Thoracic aorta endothelial cell (primary cell): ENCODE measurements at places on chromosomes 16 and 17. TPM values are rescaled to one million over a fixed set of nuclear protein-coding genes. Genes with fewer than 3 reads are reported as not detected.

The WNT9B gene
- not detected in 2 replicates for total RNA-seq

The TNFAIP1 gene
- 47.9 and 50.8 TPM in 2 replicates for total RNA-seq

The CHST4 gene
- total RNA-seq, result not detected in 2 replicates

The KRT31 gene
- total RNA-seq, result not detected in 2 replicates

The TBC1D3G gene
- total RNA-seq, result not detected in 2 replicates

The SNAI3 gene
- 0.13 TPM in 1 of 2 replicates, not detected in the other for total RNA-seq

The TMEM235 gene
- 0.14 TPM in 1 of 2 replicates, not detected in the other for total RNA-seq

The PSMB10 gene
- total RNA-seq, result 22.0 and 25.1 TPM in 2 replicates

The PPP1R27 gene
- not detected in 2 replicates for total RNA-seq

The GLIS2 gene
- total RNA-seq, result 1.2 and 2.2 TPM in 2 replicates

The PPY gene
- not detected in 2 replicates for total RNA-seq

The CACNG3 gene
- not detected in 2 replicates for total RNA-seq

The SMTNL2 gene
- total RNA-seq, result not detected in 2 replicates

The MILR1 gene
- total RNA-seq, result 7.4 and 40.3 TPM in 2 replicates

The SMIM5 gene
- under 0.01 TPM in 1 of 2 replicates, not detected in the other for total RNA-seq

The TMEM186 gene
- total RNA-seq, result 4.3 and 4.7 TPM in 2 replicates

The TBC1D3C gene
- total RNA-seq, result 0.13 TPM in 1 of 2 replicates, not detected in the other

The COQ9 gene
- 35.9 and 45.7 TPM in 2 replicates for total RNA-seq

The FNDC8 gene
- total RNA-seq, result not detected in 2 replicates

The WDR81 gene
- 13.3 and 19.2 TPM in 2 replicates for total RNA-seq

The BEAN1 gene
- total RNA-seq, result not detected in 2 replicates

The SMIM36 gene
- not detected in 2 replicates for total RNA-seq

The OR2C1 gene
- total RNA-seq, result not detected in 2 replicates

The DHRS11 gene
- total RNA-seq, result 6.5 and 8.8 TPM in 2 replicates

The TEFM gene
- 15.8 and 17.9 TPM in 2 replicates for total RNA-seq

The DNAAF8 gene
- total RNA-seq, result 0.14 and 0.93 TPM in 2 replicates

The CCL7 gene
- total RNA-seq, result 0.29 and 0.53 TPM in 2 replicates

The ACOX1 gene
- 64.3 and 67.8 TPM in 2 replicates for total RNA-seq

The LRRC36 gene
- total RNA-seq, result 0.13 and 0.86 TPM in 2 replicates

The CLDN9 gene
- not detected in 2 replicates for total RNA-seq

The SUZ12 gene
- total RNA-seq, result 50.3 and 64.4 TPM in 2 replicates

The OR4D2 gene
- total RNA-seq, result not detected in 2 replicates
